ENCODE measurements at places on chromosomes 1 and 21. TPM values are rescaled to one million over a fixed set of nuclear protein-coding genes. Genes with fewer than 3 reads are reported as not detected.

DNA sequence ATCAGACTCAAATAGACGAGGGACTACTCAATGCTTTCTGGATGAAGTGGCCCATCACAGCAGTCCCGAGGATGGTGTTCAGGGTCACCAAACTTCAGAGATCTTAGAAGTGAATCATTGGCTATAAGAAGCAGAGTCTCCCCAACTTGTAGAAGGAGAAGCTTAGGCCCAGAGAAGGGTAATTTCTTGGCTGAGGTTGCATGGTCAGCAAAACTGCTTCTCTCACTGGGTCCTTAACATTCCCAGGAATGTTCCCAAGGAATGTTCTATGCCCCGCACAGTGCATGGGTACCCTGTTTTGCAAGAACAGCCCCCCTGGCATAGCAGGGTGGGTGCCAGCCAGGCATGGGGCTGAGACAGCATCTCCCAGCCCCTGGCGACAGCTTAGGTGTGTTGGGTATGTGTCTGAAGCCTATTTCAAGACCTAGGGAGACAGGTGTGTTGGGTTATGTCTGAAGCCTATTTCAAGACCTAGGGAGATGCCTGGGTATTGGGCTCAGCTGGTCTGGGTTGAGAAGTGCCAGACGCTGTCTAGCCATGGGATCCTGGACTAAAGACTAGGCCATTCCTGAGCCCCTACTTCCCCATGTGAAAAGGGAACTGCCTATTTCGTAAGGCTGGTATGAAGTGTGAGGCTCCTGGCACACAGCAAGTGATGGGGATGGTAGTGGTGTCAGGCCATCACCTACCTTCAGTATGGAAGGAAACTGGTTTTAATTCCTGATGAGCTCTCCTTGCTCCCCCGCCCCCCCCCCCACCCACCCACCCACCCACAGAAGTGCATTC lies 26.1 kb downstream of the PADI6 start:
- no peaks in the 10 kb centered on the region for H3K36me3 ChIP-seq
- H3K27ac ChIP-seq, result no peak overlapping the region
- H3K27me3 ChIP-seq, result no peaks in the 10 kb centered on the region
- H3K4me3 ChIP-seq, result no peak overlapping the region

DNA sequence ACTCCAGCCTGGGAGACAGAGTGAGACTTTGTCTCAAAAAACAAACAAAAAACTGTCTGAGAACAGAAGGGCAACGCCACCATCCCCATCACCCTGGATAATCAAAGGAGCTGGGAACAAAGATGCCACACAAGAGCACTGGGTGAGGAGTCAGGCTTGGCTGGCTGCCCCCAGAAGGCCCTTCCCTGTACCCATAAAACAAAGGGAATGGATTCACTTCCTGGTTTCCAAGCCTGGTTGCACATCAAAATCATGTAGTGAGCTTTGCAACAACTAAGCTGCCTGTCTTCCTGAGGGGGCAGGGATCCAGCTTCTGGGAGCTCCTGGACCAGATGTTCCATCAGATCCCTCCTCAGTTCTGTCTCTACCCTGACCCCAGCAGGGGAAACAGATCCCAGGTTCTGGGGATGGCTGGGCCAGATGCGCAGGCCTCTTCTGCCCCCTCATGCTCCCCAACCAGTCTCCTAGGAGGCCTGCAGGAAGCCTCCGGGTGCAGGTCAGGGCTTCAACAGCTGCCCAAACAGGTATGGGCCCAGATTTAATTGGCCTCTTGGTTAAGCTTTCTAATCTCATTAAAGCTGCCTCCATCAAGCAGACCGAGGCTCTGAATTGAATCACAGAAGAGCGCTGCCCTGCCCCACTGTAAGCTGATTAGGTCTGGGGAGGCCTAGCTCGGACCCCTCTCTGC lies 97.8 kb downstream of the MRPL37 start:
- H3K4me1 ChIP-seq, result peaks cover 32% of the 10 kb centered on the region
- no peak for DNase-seq
- H3K27ac ChIP-seq, result peak overlapping the region; percentile 66
- no peak overlapping the region for H3K4me3 ChIP-seq
- H3K36me3 ChIP-seq, result no peaks in the 10 kb centered on the region

DNA sequence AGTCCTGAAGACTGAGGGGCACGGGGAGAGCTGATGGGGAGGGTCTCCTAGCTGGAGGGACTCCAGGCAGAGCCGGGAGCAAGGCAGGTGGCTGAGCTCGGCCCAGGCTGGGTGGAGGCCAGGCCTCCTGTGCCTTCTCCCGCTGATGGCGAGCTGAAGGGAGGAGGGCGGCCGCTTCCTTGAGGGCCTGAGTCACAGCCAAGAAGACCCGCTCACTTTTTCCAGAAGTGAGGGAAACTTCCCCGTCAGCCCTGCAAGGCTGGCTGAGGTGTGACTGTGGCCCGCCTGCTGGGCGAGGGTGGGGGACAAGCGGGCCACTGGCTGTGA lies 1.7 kb upstream of the VWA1 start:
- no peaks in the 10 kb centered on the region for H3K36me3 ChIP-seq
- H3K4me3 ChIP-seq, result peak overlapping the region; percentile 28
- peak overlapping the region; percentile 89 for H3K27ac ChIP-seq

GRCh38 chr1:232333419-232333767 lies 296.5 kb downstream of the SIPA1L2 start:
- H3K4me1 ChIP-seq, result no peaks in the 10 kb centered on the region
- H3K27me3 ChIP-seq, result no peaks in the 10 kb centered on the region
- no peak overlapping the region for H3K4me3 ChIP-seq
- no peak overlapping the region for H3K27ac ChIP-seq

- H3K27ac ChIP-seq, result no peak overlapping the region
- no peak for DNase-seq
- peaks cover 4% of the 10 kb centered on the region for H3K4me1 ChIP-seq
Observed at GRCh38 chr1:43220905-43221778, 48.6 kb upstream of the TMEM125 start.

Gene LCE6A
- not detected for total RNA-seq

Gene C1orf198
- total RNA-seq, result 101 TPM

Gene ELK4
- 62.8 TPM for total RNA-seq
